ENCODE measurements at places on chromosomes 1 and 21.

- no peak for DNase-seq
Observed at GRCh38 chr21:39681845-39682244, 63.1 kb upstream of the IGSF5 start.

GRCh38 chr1:110259770-110260169 lies 49.7 kb downstream of the KCNC4 start:
- DNase-seq, result no peak

- DNase-seq, result no peak
Observed at GRCh38 chr1:6967431-6968111, 182.3 kb downstream of the CAMTA1 start.

- DNase-seq, result no peak
Observed at GRCh38 chr1:34824817-34825454, 32.1 kb downstream of the GJA4 start.

DNA sequence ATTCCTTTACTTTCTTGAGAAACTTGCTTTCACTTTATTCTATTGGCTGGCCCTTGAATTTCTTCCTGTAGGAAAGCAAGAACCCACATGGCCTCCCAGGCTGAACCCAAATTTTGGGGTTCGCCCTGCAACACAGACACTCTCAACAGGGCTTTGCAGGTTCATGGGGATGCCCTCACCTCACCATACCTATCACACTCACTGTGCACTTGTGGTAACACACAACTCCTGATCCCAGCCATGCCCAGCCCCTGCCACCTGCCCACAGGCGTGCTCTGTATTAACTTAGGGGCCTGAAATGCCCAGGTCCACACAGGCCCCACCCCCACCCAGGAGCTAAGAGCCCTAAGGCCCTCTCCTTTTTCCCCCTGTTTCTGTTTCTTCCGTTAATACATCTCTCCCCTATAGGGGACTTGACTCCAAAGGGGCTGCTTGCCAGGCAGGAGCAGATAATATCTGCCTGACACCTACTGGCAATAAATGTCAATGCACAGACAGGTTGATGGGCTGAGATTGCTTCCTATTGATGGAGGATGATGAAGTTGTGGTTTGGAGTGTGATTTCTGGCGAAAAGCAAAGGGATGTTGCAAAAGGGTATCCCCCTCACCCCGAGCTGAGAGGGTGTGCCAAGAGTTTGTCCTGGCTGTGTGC lies 171.5 kb downstream of the AJAP1 start:
- DNase-seq, result no peak

- DNase-seq, result no peak
Observed at GRCh38 chr1:186793582-186793927, 35.2 kb upstream of the PLA2G4A start.

- DNase-seq, result no peak
Observed at GRCh38 chr1:183106166-183106565, 79.9 kb upstream of the LAMC2 start.

- no peak for DNase-seq
Observed at GRCh38 chr1:205263580-205264190, 35.9 kb downstream of the TMCC2 start.

GRCh38 chr1:54743416-54744226 lies 20.7 kb downstream of the PARS2 start:
- no peak for DNase-seq

Data from NCI-H2081 treated with DMSO at 0.1 percent for 48 hours (cell line).